Activated T-helper 1 cell treated with Interleukin-2 at 50 U/mL for 16 hours (primary cell): ENCODE measurements at places on chromosomes 11 and 22.

- no peak for DNase-seq
These were observed 214.2 kb downstream of the LARGE1 start for GRCh38 chr22:33706100-33706499.

- no peak for DNase-seq
These were observed at the start of gene TMA7B for GRCh38 chr22:39959640-39960447. Gene TMA7B (plus strand): TSS chr22:39960397. CDS start chr22:39964375, 3,978 bp downstream.

DNA sequence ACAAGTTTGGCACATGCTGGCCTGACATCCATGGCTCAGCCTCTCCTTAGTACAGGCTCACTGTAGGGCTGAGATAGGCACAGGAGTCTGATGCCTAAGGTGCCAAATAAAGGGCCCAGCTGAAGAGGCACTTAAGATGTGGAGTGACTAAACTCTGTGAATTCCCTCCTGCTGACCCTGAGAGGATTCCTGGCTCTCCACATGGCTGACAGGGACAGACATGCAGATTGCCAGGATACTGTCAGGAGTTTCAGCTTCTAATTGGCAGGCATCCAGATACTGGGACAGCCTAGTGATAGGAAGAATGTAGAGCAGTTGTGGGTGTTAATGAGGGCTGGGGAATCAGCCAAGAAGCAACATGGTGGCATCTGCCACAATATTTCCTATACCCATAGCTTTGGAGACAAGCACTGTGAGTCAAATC is 558.7 kb downstream of the INSC start:
- DNase-seq = no peak

- no peak for DNase-seq
These were observed 84.1 kb downstream of the C22orf31 start for GRCh38 chr22:28977481-28977971.

- DNase-seq = no peak
These were observed 814.8 kb downstream of the BRD1 start for GRCh38 chr22:49012712-49013395.

DNA sequence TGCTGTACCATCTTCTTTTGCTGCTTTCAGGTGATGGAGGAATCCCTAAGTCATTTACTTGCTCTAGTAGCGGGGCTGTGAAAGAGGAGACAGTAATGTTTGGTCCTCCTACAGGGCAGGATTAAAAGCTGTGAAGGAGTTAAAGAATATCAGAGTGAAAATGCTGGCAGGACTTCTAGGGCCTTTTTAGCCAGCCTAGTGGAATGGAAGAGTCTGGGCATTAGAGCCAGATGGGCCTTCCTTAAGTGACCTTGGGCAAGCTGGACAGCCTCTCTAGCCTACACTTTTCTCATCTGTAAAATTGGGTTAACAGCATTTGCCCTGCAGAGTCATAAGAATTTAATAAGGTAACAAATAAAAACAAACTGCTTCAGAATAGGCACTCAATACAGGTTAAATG is 114.7 kb downstream of the RBFOX2 start:
- no peak for DNase-seq

DNA sequence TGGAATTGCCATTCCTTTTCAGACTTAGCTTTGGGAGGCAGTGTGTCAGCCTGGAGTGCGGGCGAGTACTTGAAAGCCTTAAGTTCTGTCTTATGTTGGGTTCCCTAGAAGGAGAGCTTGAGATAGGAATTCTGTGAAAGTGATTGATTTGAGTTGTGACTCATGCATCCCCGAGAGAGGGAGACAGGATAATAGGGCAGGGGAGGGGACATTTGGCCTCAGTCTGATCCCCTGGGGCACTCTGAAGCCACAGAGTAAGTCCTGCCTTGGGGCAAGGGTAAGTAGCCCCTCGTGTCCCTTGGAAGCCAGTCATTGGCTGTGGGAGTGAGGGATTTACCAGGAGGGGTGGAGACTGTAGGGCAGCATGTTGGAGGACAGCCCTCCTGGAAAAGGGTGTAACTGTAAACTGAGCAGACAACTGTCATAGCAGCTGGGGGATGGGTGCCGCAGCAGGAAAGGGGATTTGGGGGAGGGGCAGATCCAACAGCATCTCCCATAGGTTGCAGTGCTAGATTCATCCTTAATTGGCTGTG is 44.0 kb downstream of the KIAA1671 start:
- no peak for DNase-seq

GRCh38 chr11:14582793-14583192 is 60.8 kb upstream of the PDE3B start:
- no peak for DNase-seq

GRCh38 chr11:110077346-110077745 is 15.8 kb upstream of the ZC3H12C start:
- DNase-seq = no peak

DNA sequence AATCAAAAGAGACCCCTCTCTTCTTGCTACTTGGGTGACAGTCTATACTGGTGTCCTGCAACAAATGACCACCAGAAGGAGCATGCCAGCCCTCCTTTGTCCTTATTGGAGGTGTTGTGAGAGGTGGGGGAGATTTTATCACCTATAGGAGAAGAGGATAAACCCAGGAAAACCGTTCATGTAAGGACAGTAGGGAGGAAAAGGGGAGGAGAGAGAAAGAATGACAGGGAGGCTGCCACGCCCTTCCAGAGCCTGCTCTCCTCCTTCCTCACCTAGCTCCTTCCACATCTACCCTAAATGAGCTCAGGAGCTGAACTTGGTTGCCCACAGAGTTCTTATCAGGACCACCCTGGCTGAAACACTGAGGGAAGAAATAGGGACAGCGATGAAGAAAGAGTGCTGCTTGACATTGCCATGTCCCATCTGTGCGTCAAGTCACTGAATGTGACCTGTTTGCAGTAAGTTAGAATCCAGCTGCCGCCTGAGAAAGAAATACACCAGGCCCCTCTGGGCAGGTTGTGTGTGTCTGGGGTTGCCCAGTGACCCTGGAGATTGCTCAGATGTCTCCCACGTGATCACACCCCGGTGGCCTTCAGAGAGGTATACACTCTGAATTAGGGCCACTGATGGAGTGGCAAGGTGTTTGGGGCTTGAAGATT is 40.4 kb upstream of the ETS1 start:
- no peak for DNase-seq

DNA sequence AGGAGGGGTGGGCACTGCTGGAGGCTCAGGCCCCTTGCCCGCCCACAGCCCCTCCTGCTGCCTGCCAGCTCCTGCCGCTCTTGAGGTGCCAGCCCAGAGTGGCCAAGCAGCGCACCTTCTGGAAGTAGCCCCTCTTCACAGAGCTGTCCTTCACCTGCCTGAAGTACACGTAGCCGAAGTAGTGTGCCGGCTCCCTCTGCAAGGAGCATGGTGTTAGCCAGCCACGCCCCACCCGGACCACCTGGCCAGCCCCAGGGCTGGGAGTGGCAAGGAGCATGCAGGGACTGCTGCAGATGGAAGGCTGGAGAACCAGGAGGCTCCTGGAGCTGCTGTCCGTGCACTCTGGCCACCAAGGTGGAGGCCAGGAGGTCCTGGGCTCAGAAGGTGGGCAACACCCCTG is 9.6 kb downstream of the DENND6B start:
- DNase-seq = no peak

DNA sequence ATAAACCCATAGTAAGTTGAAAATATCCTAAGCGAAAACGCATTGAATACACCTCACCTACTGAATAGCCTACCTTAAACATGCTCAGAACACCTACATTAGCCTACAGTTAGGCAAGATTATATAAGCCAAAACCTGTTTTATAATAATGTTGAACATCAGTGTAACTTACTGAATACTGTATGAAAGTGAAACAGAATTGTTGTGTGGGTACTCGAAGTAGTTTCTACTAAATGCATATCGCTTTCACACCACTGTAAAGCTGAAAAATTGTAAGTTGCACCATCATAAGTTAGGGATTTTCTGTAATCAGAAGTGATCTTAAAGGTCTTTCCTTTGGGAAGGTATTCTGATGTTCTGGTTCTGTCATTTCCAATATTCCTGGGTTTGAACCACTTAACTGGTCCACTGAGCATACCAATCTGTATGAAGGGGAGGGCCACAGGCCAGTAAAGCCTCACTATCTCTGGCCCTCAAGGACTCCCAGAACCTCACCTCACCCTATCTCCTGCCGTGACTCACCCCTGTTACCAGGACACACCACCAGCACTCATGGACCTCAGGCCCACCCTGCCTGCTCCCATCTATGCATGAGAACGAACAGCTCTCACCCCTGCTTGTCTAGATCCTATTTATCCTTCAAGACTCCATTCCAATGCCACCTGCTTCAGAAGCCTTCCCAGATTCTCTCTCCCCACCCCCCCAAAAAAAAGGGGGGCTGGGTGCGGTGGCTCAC is 70.0 kb downstream of the NAT10 start:
- no peak for DNase-seq

- no peak for DNase-seq
These were observed 4.9 kb downstream of the SEC14L4 start for GRCh38 chr22:30500628-30501027.

DNA sequence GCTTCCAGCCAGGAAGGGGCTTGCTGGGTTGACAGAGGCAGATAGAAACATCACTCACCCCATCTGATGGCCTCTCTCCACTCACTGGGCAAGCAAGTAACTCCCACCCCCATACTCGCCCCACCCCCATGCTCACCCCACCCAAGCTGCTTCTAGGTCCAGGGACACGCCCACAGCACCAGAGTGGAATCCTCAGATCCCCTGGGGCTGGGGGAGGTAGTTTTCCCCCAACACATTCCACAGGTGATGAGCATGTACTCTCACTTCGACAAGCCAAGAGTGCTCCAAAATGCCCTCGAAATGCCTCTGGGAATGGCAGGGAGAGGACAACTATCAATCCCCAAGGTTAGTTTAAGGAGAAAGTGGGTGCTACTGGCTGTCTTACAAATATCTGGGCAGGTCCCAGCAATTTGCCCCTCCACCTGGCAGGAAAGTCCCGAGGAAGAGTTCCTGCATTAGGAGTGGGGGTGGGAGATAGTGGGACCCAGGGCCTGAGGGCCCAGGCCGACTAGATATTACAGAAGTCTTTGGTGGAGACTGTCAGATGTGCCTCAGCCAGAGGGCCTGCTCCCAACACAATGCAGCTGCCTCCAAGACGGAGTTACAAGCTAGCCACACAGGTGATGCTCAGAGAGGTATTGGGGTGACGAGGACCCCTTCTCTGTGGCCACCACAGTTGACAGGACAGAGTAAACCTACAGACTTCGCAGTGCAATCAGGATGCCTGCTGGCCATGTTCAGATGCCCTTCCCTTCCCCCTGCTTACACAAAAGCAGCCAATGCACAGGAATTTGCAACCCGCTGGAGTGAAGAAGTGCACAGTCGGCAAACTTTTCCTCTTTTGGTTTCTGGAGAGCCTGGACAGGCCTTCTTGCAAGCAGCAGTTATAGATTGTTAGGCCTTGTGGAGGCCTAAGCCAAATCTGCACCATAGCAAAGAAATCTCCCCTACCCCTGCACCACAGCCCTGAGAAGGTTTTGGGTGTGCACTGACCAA is 2.9 kb upstream of the LMO1 start:
- DNase-seq = no peak

DNA sequence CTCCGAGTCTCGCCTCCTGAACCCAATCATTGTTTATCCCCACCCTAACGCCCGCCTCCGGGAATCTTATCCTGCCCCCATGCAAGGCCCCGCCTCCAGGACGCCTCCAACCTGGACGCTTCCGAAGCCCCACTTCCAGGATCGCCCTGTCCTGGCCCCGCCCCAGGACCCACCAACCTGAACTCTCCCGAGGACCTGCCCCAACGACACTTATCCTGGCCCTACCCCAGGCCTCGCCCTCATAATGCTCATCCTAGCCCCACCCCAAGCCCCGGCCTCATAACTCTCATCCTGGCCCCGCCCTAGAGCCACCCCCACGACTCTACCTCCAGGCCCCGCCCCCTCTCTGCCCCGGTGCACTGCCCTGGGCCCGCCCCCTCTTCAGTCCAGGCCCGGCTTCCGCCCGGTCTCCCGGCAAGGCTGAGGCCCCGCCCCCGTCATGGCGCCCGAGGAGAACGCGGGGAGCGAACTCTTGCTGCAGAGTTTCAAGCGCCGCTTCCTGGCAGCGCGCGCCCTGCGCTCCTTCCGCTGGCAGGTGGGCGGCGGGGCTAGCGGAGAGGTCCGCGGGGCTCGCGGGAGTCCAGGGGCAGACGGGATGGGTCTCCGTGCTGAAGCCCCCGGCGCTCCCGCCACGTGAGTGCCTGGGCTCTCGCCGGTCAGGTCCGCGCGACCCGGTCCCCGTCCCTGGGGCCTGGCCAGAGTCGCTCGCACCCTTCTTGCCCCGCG is 45.7 kb upstream of the DEFB108B start:
- peak; percentile 87 for DNase-seq

GRCh38 chr11:61187505-61188130 is 15.7 kb upstream of the PGA3 start:
- peak; percentile 59 for DNase-seq
